ENCODE measurements at places on chromosomes 1 and 21.

DNA sequence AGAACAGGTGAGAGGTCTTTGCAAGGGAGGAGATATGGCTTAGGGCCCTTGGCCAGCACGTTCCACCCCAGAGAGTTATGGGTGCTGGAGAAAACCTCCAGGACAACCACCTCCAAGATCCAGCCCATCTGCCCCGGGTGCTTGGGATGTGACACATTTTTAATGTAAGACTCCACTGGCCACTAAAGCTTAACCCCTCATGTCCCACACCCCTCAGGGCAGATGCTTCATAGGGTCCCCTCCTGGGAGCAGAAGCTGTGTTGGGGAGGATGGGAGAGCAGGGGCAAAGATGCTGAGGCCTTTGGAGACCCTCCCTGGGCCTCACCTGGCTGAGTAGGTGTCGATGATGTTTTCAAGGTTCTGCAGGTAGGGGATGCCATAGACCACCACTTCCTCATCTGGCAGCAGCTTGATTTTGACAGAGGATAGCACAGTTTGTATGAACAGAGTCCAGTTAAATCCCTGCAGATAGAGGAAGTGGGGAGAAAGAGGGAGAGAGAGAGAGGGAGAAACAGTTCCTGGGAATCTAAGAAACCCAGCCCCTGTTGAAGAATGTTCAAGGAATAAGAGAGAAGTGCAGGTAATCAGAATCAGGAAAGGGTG lies 11.9 kb downstream of the PRXL2B start:
- DNase-seq: no peak

DNA sequence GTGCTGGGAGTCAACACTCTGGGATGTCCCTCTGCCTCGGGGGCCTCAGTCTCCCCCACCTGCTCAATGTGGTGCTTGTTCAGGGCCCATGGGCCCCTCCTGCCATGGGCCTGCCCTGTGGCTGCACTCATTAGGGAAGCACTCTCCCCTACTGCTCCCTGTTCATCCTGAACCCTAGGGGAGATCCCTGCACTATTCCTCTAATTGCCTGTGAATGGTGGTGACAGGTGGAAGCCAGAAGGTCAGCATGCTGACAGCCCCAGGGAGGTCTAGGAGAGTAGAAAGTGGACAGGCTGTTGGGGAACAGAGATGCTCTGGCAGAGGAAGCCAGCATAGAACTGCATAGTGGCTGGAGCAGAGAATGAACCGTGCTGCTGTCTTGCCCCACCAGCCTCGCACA lies 217.6 kb downstream of the TRABD2B start:
- no peak for DNase-seq

DNA sequence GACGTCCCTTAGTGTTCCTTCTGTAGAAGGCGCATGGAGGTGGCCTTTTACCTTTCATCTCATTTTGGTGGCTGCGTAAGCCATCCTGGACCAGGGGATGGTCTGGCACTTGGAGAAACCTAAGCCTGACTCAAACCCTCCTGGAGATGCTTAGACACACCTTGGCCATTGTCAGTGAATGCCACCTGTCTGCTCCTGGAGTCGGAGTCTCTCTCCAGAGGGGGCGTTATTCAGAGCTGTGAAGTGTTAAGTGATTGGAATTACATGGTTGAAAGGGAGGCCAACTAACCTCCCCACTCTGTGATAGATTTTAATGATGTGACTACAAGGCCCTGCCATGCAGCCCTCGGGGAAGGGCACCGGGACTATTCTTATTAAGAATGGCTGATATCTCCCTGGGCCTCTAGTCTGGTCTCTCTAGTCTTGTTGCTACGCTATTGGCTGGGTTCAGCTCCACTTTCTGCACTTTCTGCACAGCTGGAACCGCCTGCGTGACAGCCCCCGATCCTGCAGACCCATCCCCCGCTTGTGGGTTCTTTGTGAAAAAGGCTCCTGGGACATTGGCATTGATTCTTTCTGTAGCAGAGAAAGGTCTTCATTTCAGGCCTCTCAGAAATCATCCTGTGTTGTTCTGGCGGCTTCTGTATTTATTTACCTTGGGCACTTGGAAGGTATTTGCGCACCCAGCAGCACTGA lies 4.2 kb downstream of the RASSF5 start:
- DNase-seq: no peak

DNA sequence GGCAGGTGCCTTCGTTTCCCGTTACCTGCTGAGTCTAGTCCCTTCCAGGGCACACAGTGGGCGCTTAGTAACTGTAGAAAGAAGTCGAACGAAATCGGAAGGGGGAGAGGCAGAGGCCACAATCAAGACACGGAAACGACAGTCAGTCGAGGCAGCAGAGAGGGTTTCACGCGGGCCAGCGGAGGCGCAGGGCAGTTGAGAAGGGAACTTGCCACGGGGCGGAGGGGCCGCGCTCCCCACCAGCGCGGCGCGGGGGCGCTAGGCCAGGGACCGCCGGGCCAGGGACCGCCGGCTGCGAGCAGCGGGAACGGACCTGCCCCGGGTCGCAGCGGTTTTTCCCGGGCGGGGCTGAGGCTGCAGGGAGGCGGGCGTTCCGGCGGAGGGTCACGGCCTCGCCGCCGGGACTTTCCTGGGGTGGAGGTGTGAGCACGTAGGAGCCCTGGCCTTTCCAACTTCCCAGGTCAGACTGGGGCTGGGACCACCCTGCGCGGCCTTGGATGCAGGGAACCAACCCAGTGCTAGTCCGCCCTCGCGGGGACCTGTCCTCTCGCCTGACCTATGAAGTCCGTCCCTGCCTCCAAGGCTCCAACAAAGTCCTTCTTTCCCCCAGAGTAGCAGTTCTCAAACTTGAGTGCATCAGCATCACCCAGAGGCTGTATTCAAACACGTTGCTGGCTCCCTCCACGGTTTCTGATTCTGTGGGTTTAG lies 150.1 kb upstream of the FGGY start:
- peak; percentile 72 for DNase-seq

- DNase-seq: no peak
Observed at GRCh38 chr1:160491017-160491416, 32.0 kb downstream of the SLAMF6 start.

- DNase-seq: no peak
Observed at GRCh38 chr1:34740161-34740868, 14.5 kb upstream of the GJB5 start.

DNA sequence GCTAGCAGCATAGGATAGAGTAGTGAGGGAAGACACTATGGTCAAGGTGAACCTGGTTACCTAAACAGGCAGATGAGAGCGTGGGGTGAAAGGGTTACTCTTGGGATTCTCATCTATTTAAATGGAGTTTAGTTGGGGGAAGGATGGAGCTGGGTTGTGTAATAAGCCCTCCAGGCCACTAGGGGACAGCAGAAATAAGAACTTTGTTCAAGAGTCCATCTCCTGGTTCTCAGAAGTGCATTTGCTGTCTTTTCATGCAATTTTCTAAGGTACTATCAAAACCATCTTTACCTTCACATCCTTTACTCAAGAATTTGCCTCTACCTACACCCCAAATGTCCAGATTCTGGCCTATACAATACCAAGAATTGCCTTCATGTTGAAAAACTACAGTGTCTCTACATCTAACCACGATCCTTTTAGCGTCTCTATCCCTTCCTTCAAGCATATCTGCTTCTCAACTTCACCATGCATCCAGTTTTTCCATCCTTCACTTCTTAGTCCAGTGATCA lies 28.0 kb downstream of the SLAMF1 start:
- DNase-seq: no peak

- DNase-seq: peak; percentile 81
Observed at GRCh38 chr1:111199881-111200801, at the start of gene DENND2D. TSS of gene DENND2D (minus strand) at chr1:111200646. CDS start at chr1:111200459, 187 bp downstream.

DNA sequence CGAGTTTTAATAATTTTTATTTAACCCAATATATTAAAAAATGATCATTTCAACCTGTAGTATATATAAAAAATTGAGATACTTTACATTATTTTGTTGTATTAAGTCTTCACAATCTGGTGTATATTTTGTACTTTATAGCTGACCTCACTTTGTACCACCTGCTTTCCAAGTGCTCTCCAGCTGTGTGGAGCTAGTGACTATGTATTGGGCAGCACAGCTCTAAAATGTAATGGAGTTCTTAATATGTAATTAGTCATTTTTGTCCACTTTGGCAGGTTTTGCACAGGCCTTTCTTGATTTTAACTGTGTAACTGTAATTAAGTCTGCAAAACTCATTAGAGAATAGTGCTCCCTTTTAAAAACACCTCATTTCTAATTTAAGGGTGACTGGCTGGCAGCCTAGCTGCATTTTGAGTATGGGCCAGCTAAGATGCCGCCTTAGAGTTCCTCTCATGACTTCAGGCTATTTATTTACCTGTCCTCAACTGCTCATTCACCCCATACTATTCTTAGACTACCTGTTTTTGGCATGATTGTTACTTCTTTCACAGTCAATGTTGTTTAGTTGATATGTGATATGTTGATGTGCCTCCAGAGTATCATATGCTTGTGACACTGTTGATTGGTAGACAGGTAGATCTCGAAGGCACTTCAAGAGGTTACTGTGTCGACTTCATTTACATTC lies 43.2 kb downstream of the ZYG11B start:
- DNase-seq: no peak

DNA sequence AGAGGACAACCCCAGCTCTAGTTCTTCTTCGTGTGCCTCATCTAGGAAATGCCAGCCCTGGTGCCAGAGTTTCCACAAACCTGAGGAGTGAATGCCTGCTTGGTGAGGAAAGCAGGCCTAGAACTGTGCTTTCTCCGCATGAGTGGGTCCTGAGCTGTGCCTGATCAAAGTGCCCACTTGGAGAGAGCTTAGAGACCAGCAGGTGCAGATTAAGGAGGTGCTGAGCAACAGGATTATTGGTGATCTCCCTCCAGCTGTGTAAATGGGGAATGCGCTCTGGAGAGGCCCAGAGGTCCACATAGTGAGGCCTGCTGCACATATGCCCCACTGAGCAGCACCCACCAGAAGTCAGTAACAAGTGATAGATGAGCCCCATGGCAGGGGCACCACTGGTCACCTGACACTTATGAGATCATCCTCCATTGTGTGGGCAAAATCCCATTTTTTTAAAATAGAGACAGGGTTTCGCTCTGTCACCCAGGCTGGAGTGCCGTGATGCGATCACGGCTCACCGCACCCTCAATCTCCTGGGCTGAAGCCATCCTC lies 127.2 kb upstream of the ZC3H12A start:
- DNase-seq: no peak

DNA sequence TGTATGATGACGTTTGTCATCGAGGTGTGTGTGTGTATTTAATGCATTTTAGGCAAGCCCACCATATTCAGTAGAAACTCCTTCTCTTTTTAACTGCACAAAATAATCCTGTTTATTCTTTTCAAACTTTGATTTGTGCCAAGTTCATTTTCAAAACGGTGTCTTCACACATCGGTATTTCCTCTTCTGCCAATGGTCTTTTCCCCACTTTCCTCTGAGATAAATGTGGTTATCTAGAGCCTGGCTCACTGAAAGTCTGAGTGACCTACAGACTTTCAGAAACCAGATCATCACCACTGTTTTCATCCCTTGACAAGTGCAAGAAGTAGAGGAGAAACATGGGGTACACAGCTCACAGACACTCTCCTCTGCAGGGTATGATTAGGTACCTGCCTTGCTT lies 69.4 kb downstream of the GPATCH2 start:
- no peak for DNase-seq

DNA sequence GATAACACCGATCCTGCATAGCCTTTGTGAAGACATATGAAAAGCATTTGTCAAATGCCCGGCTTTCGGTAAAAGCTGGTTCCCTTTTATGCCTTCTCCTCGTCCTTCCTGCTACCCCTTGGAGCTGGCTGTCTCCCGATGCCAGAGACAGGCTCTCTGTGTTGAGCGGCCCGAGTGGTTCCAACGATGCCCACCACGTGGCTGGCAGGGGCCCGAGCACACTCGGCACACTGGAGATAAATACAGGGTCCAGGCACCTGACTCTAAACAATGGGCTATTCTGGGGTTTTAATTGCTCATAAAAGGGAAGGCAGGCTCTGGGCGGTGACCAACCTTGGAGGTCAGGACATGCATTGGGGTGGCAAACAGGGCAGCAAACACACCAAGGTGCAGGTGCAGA lies 207.1 kb downstream of the HIVEP3 start:
- DNase-seq: no peak

- DNase-seq: no peak
Observed at GRCh38 chr1:214272964-214273533, 7.9 kb upstream of the SMYD2 start.

- DNase-seq: no peak
Observed at GRCh38 chr1:215631489-215631888, 64.4 kb downstream of the KCTD3 start.

DNA sequence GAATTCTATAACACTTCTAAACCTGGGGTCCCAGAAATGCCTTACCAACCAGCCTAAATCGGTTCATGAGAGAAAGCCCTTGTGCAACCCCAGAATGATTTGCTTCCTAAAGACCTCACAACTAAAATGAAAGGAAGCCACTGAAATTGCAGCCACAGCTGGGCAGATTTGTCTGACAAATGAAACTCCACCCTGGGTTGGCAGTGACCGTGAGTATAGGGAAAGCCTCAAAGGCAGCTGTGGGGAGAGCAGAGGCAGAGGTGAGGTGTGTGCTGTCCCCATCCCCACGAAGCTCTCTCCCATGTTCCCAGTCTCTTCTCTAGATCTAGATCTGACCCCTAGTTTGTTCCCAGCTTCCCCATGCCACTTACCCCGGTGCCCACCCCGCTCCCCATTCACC lies 23.1 kb downstream of the RHBDL2 start:
- no peak for DNase-seq

DNA sequence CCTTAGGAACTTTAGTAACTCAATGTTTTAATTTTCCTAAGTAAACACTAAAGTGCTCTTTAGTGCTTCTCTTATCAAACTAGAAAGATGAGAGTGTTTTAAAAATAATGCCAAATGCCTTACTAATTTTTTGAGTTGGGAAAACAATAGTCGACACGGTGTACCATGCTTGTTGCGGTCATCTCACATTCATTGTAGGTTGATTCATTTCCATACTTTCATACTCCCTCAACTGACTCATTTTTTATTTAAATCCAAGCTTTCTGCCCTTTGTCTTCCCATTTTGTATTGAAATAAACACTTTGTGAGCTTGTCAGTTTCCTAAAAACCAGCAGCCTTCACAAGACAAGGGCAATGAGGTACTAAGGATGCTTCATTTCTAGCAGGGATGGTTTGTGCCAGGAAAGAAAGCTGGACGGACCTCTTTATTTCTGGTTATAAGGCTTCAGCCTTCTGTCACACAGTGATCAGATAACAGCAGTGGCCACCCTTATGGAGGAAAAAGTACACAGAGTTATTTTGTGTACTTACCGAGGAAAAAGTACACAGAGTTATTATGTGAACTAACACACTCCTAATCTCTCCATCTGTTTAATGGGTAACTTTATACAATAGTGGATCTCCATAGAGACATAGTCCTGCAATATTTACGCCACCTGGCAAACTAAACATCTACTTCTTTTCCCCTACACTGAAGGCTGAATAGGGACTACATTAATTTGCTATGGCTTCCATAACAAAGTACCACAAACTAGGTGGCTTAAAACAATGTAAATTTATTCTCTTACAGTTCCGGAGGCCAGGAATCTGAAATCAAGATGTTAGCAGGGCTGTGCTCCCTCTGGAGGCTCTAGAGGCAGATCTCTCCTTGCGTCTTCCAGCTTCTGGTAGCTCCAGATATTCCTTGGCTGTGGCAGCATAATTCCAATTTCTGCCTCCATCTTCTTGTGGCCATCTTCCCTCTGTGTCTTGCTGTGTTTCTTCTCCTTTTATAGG lies 13.0 kb upstream of the CCDC190 start:
- DNase-seq: no peak
